ENCODE measurements at places on chromosomes 12 and 14.
A peak's percentile ranks its signal among the peaks of the same experiment; 100 is the strongest.

DNA sequence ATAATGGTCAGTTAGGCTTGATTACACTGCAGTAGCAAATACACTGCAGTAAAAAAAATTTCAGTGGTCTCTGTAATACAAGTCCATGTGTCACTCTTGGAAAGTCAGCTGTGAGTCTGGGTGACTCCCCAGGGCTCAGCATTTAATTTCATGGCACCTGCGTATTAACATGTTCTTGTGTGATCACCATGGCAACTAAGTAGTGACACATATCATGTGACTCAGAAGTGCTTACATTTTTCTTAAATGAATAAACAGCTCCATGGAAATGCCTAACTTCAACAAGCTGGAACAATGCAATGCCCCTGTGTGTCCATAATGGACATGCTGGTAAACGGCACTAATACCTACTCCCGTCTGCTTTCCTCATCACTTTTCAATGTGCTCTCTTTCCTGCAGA lies 88.5 kb upstream of the ANO4 start:
- DNase-seq: no peak

DNA sequence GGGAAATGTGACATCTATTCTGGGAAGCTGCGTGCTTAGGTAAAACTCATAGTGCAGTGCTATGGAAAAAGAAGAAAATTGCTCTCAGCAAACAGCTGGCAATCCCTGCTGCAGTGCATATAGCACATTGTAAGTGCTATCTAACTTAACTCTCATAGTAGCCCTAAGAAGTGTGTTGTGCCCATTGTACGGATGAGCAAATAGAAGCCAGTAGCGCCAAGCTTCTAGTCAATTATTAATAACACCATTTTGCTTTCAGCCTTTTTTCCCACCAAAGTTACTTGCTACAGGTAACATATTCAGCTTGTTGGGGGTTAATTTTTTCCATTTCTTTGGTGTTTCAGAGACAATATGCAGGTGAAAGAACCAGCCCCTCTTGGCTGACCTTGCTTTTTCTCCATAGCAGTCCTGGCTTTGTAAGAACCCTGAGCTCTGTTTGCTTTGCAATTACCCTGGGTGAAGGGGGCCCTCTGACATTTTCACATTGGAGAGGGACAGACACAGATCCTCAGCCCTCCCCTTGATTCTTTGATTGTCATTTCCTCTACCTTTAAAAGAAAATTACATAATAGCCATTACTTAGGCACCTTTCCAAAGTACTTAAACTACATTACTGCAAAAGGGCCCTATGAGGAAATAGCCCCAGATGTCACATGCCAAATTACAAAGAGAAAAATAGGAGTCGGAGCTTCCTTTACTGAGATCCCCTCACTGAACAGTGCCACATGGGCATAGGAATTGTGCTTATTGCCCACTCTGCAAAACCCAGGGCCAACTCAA lies 576.2 kb upstream of the TBX3 start:
- DNase-seq: no peak

- no peak for DNase-seq
These were observed 158.2 kb downstream of the NUAK1 start for GRCh38 chr12:105980533-105980932.

GRCh38 chr12:6607751-6608591 lies 792 bp upstream of the CHD4 start:
- DNase-seq: peak; percentile 57

DNA sequence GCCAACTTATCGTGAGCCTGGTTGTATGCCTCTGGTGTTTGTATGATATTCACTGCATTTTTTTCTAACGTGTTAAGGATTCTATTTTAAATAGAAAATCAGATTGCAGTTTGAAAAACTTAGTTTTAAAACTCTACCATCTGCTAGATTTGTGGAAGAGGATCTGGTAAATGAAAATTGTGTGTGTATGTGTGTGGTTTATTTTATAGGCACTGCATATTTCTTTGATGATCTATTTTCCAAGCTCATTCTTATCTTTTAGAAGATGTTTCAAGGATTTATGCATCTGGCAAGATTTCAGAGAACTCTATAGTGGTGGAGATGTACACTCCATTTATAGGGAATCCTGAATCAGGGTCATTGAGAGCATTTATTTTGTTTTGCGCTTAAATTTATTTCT lies 69.8 kb downstream of the HMGA2 start:
- no peak for DNase-seq

- no peak for DNase-seq
These were observed 1046.9 kb upstream of the FLRT2 start for GRCh38 chr14:84483072-84483420.

Measured in D341Med (cell line).